ENCODE measurements at places on chromosomes 12 and 14.

DNA sequence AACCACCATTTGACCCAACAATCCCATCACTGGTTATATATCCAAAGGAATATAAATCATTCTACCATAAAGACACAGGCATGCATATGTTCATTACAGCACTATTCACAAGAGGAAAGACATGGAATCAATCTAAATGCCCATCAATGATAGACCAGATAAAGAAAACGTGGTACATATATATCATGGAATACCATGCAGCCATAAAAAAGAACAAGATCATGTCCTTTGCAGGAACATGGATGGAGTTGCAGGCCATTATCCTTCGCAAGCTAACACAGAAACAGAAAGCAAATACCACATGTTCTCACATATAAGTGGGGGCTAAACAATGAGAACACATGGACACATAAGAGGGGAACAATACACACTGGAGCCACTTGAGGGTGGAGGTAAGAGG is 15.7 kb downstream of the CAPRIN2 start:
- no peak for DNase-seq

GRCh38 chr14:68578597-68578996 is 214.3 kb downstream of the ZFP36L1 start:
- DNase-seq, result no peak

DNA sequence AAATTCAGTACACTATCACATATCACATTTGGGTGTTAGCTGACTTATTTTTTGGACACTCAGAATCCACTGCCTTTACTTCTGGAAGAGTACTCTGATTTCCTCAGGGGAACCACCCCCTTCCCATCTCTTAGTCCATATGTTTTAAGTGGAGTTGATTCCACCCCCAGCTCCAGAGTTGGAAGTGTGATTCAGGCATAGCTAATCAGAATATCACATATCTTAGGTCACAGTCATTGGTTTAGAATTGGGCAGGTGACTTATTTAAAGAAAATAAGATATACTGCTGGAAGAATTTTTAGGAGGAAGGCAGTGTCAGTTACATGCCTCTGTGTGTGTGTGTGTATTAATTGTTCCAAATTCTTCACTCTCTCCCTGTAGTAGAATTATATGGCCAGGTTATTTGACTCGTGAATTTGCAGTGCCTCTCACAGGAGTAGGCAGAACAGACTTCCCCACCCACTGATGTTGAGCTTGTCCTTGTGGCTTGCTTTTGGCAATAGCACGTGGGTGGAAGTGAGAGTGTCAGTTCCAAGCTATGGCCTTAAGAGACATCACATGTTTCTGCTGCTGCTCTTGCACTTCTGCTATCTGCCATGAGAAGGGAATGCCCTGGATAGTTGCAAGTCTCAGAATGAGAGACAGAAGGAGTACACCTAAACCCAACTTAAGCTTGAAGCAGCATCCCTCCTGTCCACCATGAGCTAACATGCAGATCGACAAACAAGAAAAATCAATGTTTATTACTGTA is 6.4 kb upstream of the GAS2L3 start:
- DNase-seq, result no peak

GRCh38 chr12:65728848-65729793 is 95.2 kb upstream of the HMGA2 start:
- DNase-seq, result no peak

DNA sequence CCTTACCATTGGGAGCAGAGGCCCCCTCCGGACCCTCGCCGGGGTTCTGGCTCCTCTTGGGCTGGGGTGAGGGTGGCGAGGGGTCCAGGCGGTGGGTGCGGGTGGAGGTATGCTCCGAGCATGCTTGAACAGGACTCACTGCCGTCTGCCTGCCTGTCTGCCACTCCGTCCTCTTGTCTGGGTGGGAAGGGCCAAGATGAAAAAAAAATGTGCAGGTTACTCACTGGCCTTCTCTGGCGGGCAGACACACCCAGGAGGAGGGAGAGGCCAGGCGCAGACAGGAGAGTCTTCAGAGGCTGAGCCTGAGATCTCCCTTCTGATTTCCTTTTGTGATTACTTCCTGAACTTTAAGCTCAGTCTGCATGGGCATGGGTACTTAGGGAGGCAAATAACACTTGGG is 76.1 kb downstream of the STON2 start:
- DNase-seq, result no peak

DNA sequence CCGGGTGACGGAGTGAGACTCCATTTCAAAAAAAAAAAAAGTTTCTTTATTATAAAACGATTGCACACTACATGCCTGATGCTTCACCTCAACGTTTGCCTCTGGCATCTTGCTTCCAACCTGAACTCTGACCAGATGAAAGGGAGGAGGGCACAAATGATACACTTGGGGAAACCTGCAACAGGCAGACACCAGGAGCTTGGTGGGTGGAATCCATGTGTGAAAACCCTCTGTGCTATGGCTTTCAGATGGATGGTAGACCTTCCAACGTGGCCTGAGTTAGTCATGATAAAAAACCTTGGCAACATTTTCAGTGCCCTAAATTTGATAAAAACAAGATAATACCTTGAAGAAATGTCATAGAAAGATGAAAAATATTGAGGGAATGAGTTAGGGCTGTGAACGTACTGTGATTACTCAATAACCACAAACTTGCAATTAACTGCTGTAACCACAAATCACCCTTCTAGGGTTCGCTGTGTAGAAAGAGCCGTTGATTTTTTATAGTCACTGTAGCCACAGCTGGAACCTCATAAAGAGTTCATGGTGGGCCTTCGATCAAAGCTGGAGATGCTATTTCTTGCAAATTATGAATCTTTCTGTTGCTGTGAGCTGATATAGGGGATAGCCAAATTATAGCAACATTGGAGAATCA is 26.1 kb upstream of the GZMB start:
- DNase-seq, result no peak

GRCh38 chr14:45065540-45065939 is 18.4 kb upstream of the PRPF39 start:
- DNase-seq, result no peak

DNA sequence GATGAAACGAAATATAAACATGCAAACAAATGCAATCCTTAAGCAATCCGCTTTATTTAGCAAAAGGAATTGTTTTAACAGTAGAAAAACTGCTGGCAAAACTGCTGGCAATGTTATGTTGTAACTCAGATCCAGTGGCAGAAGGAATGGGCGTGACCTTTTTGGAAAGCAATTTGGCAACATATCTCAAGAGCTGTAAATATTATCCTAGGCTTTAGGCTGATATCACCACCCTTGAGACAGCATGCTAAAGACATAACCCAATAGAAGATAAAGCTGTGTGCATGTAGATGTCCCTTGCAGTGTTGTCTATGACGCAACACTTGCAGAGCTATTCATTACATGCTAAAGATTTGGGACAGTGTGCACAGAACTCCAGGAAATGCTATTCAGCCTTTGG is 138.5 kb downstream of the DICER1 start:
- no peak for DNase-seq

GRCh38 chr12:12548713-12549112 is 13.9 kb downstream of the DUSP16 start:
- DNase-seq, result no peak

DNA sequence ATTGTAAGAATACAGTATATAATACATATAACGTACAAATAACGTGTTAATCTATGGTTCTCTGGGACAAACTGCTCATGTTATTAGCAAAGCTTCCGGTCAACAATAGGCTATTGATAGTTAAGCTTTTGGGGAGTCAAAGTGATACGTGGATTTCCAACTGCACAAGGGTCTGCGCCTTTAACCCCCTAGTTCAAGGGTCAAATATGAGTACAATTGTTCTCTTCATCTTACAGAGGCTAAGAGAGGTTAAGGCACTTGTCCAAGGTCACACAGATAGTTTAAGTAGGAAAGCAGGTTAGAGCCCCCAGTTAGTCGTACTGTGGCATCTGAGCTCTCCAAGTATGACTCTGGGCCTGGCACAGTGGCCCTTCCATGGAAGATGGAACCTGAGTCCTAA is 204.3 kb upstream of the KRR1 start:
- DNase-seq, result no peak

GRCh38 chr12:57852620-57853500 is 6.3 kb upstream of the CTDSP2 start:
- no peak for DNase-seq

- DNase-seq, result no peak
Observed at GRCh38 chr12:77377116-77377515, 311.7 kb upstream of the E2F7 start.

DNA sequence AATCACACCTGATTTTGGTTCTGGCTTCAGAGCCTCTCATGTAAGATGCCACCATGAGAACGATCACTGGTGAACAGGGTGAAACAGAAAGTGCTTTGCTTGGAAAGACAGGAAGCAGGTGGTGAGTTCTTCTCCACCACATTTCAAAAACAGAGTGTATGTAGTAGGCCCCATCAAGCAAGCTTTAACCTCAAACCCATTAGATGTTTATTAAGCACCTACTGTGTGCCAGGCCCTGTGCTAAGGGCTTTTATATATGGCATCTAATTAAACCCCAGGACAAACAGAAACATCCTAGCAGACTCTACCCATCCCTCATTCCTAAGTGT is 47.8 kb upstream of the MED13L start:
- no peak for DNase-seq

GRCh38 chr14:97975962-97976361 is 1178.8 kb downstream of the VRK1 start:
- no peak for DNase-seq

- DNase-seq, result no peak
Observed at GRCh38 chr14:50171895-50172294, 55.5 kb upstream of the VCPKMT start.
